Activated naive CD8-positive, alpha-beta T cell treated with anti-CD3 and anti-CD28 coated beads, Interleukin-2, amount 50 U/mL, for 24 hours (primary cell): ENCODE measurements at places on chromosomes 2 and 18.

DNA sequence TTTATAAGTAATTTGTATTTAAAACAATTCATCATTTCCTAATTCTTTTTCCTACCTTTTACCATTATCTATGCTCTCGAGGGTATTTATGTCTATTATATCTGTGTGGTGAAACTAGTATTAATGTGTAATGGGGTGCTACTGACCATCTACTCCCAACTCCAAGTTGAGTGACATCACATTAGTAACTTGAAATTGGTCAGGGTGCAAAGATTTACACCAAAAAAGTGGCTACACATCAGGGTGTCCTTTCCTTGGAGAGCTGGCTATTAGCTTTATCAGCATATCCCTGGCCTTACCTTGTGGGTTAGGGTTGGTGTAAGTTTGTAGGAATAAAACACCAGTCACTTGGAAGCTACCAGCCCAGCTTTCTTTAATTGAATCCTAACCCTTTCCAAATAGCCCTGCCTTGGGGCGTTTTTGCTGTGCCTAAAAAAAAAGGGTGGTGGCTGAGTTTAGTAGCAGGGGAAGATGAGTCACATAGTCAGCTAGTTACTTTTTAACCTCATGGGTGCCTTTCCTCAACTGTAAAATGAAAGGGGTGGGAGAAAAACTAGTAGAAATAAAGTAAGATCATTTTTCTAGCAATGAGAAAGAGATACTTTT is 14.0 kb downstream of the ANXA4 start:
- H3K4me3 ChIP-seq: no peak overlapping the region
- DNase-seq: no peak
- no peak overlapping the region for H3K27ac ChIP-seq
- peaks cover 13% of the 10 kb centered on the region for H3K4me1 ChIP-seq

- H3K36me3 ChIP-seq: no peaks in the 10 kb centered on the region
- no peak for DNase-seq
- no peaks in the 10 kb centered on the region for H3K4me1 ChIP-seq
Observed at GRCh38 chr18:41828137-41828536, 126.9 kb upstream of the PIK3C3 start.

DNA sequence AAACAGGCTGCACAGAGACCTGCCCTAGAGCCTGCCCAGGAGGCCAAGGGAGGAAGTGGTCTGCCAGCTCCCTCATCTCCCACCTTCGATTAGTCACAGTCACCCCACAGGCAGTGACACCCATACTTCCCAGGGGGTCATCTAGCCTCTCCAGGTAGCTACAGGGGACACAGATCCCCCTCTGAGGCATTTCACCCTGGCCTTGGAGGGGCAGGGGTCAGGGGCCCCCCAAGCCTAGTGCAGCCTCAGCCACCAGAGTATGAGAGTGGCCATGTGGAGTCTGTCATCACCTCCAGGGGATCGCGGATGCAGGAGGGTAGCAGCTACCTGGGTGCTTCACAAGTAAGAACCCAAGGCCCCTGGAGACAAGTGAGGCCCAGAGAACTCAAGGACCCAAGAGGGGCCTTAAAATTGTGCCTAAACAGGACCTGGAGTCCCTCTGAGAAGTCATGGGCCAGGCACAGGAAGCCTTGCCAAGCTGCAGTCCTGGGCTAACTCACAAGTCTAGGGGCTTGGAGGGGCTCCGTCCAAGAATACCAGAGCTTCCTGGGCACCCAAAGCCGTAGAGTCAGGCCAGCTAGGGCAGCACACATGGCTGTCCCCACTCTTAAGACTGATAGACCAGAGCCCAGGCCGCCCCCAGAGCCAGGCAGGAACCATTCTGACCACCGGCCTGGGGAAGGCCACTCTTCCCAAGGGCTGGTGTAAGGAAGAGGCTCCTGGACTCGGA is 354.3 kb upstream of the ID2 start:
- no peak overlapping the region for H3K4me3 ChIP-seq
- DNase-seq: no peak
- no peaks in the 10 kb centered on the region for H3K36me3 ChIP-seq
- H3K27me3 ChIP-seq: peaks cover 11% of the 10 kb centered on the region
- H3K4me1 ChIP-seq: peaks cover 18% of the 10 kb centered on the region

DNA sequence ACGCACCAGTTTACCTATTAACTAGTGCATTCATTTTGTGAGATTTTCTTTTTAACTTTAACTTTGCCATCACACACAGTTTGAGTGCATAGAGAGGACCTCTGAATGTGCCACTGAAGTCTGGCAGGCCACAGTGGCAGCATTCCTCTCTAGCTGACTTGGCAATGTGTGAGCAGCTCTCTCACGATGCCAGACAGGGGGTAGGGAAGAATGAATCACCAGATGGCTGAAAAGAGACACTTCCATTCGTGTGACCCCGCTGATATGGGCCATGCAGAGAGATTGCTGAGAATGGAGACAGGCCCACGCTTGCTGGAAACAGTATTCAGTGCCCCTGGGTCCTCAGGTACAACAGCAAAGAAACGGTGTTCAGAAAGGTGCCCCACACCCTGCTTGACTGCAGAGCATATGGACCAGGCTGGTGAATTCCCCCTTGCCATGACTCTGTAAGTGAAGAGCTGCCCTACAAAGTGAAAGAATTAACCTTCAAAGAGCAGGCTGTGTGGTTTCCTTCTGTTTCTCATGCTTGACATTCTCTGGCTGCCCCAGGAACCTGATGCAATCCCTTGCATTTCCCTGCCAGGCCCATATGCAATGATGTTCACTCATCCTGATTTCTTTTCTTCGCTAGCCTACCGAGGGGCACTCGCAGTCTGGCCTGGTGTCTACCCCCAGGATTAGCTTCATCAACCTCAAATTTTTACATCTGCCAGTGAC is 236.1 kb downstream of the CDH20 start:
- H3K36me3 ChIP-seq: no peaks in the 10 kb centered on the region
- H3K27me3 ChIP-seq: peaks cover 22% of the 10 kb centered on the region
- DNase-seq: no peak
- peaks cover 3% of the 10 kb centered on the region for H3K4me1 ChIP-seq
- H3K4me3 ChIP-seq: no peak overlapping the region

DNA sequence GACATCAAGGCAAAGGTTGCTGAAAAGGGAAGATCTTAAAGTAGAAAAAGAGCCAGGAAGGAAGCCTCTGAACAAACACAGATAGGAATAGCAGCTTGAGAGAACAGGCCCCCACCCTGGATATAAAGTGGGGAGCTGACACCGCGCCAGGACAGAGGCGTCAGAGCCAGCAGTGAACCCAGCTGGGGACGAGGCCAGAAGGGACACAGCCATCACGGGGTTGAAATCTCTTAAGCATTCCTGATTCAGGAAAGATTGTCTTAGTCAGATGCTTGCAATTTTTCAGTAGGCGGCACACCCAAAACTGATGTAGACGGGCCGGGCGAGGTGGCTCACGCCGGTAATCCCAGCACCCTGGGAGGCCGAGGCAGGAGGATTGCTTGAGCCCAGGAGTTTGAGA is 93.8 kb upstream of the PHLPP1 start:
- DNase-seq: no peak
- H3K4me3 ChIP-seq: no peak overlapping the region
- peaks cover 6% of the 10 kb centered on the region for H3K27me3 ChIP-seq
- no peaks in the 10 kb centered on the region for H3K36me3 ChIP-seq

- H3K27ac ChIP-seq: peak overlapping the region; percentile 93
- peaks cover 12% of the 10 kb centered on the region for H3K36me3 ChIP-seq
- peaks cover 38% of the 10 kb centered on the region for H3K4me1 ChIP-seq
- H3K27me3 ChIP-seq: no peaks in the 10 kb centered on the region
- peak; percentile 24 for DNase-seq
Observed at GRCh38 chr2:46615986-46616485, 136.7 kb downstream of the TMEM247 start.

DNA sequence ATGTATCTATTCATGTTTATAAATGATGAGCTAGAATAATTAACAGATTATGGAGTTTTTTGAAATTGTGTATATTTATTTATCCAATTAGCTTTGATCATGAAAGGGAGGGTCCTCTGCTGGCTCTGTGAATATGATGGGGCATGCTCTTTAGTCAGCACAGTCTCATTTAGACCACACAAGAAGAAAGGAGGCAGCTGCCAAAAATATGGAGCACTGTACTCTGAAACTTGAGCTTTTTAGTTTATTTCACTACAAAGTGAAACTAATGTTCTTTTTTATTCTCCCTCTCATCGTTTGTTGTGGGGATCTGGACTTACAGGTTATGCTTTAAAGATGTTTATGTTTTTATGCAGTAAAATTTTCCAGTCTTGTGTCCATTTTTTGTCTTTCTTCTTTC is 266.9 kb upstream of the GULP1 start:
- no peak for DNase-seq
- H3K27ac ChIP-seq: no peak overlapping the region
- H3K4me1 ChIP-seq: no peaks in the 10 kb centered on the region

GRCh38 chr2:176566496-176566895 is 297.3 kb downstream of the MTX2 start:
- peaks cover 37% of the 10 kb centered on the region for H3K27me3 ChIP-seq
- H3K27ac ChIP-seq: no peak overlapping the region
- H3K4me1 ChIP-seq: no peaks in the 10 kb centered on the region

- no peaks in the 10 kb centered on the region for H3K36me3 ChIP-seq
- DNase-seq: no peak
- no peaks in the 10 kb centered on the region for H3K27me3 ChIP-seq
- H3K27ac ChIP-seq: no peak overlapping the region
- no peaks in the 10 kb centered on the region for H3K4me1 ChIP-seq
Observed at GRCh38 chr2:99851089-99851488, 291.3 kb downstream of the AFF3 start.

DNA sequence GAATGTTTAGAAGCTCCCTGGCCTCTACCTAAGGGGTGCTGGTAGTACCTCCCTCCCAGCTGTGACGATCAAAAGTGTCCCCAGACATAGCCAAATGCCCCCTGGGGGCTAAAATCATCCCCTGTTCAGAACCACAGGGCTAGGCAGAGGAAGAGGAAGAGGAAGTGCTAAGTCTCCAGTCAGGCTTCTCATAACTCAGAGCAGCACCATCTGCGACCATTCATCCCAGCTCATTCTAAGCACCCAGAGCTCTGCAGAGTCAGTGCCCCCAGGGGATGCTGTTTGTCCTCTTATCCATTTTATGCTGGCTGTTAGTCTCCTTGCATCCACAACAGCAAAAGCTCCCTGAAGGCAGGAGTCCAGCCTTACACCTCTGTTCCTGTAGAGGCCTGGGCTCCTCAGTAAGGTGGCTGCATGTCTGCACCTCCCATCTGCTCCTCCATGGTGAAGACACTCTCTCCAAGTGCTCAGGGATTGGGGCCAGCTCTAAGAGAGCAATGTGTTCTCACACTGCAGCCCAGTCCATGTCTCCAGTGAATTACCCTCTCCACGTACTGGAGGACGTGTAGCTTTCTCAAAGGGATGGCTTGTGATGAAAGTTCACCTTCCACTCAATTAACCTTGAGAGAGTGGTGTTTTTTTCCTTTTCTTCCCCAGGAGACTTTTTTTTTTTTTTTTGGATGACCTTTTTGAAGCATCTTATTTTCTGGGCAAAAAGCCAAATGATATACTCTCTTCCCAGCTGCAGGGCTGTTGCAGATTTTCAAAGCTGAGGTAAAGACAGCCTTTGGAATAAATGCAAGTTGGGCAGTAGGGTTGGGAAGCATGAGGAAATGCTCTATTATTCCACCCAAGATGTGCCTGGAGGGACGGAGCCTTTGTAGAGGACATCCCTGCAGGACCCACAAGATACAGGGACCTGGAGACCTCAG is 158.9 kb upstream of the SLC14A2 start:
- H3K36me3 ChIP-seq: no peaks in the 10 kb centered on the region
- no peaks in the 10 kb centered on the region for H3K4me1 ChIP-seq
- no peak for DNase-seq
- no peaks in the 10 kb centered on the region for H3K27me3 ChIP-seq
- no peak overlapping the region for H3K4me3 ChIP-seq

DNA sequence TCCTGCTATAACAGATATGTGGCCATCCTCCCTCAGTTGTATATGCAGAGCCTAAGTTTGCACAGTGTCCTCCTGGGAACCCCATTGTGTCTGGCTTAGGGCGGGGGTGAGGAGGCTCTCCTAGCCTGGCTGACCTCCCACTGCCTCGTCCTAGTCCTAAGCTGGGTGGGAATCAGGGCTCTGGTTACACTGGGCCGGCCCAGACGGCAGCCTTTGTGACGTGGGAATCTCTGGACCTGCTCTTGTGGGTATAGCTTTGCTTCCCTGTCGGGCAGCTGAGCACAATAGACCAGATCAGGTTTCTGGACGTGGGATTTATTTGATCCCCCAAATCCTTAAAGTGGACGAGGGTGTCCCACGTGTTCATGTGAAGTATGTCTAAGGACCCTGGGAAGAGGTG is 2.9 kb downstream of the ACKR3 start:
- H3K4me1 ChIP-seq: peaks cover 19% of the 10 kb centered on the region
- H3K36me3 ChIP-seq: no peaks in the 10 kb centered on the region
- no peak for DNase-seq
- H3K27me3 ChIP-seq: no peaks in the 10 kb centered on the region

DNA sequence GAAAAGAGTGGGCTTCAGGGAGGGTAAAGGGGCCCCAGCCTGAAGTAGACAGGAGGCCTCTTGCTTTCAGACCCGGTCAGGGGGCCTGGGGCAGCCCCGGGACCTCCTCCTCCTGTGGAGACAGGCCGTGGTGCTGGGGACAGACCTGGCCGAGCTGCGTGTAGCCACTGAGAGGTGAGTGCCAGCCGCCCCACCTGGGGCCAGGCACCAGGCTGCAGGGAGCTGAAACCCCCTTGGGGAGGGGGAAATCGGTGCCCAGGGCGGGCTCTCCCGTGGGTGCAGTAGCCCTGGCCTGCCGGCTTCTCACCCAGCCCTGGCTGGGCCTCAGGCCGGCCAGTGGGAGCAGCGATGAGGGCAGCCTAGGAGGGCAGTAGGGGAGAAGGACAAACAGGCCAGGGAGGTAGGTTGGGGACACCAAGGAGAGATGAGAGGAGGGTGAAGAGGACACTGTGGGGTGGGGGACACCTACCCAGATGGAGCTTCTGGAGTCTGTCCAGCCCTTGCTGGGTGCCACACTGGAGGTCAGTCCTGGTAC is 24.0 kb downstream of the CROCC2 start:
- H3K36me3 ChIP-seq: no peaks in the 10 kb centered on the region
- no peak overlapping the region for H3K27ac ChIP-seq
- H3K4me1 ChIP-seq: no peaks in the 10 kb centered on the region

GRCh38 chr2:158619496-158619895 is 162.7 kb downstream of the PKP4 start:
- H3K4me3 ChIP-seq: no peak overlapping the region
- H3K27me3 ChIP-seq: no peaks in the 10 kb centered on the region
- no peak overlapping the region for H3K27ac ChIP-seq
- peaks cover 7% of the 10 kb centered on the region for H3K36me3 ChIP-seq
- DNase-seq: no peak

DNA sequence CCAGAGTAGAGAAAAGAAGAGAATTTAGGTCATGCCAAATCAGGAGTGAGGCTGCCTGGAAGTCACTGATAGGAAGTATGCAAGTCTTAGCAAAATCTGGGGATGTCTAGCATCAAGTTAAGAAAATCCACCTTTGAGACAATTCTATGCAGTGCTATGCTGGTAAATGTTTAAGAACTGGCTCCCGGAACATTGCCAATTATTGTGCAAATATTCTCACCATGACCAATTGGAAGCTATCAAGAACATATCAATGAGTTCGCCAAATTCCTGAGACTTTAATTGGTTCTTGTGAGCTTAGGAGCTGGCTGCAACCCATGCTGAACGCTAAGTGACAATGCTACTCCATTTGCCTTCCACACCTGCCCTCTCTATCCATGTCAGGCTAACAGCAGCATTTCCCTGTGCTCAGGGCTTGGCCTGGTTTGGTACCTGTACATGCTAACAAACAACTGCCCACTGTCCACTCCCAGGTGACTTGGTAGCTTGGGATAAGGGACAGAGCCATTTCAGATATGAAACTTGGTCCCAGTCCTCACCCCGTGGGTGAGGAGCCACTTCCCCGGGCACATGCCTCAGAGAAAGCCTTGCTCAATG is 172.9 kb upstream of the KLHL29 start:
- H3K36me3 ChIP-seq: no peaks in the 10 kb centered on the region
- DNase-seq: no peak
- H3K27ac ChIP-seq: no peak overlapping the region
- H3K4me1 ChIP-seq: no peaks in the 10 kb centered on the region
